ENCODE measurements at places on chromosomes 7 and 10.

- DNase-seq = no peak
These were observed 737 bp upstream of the NUB1 start for GRCh38 chr7:151340794-151341356.

DNA sequence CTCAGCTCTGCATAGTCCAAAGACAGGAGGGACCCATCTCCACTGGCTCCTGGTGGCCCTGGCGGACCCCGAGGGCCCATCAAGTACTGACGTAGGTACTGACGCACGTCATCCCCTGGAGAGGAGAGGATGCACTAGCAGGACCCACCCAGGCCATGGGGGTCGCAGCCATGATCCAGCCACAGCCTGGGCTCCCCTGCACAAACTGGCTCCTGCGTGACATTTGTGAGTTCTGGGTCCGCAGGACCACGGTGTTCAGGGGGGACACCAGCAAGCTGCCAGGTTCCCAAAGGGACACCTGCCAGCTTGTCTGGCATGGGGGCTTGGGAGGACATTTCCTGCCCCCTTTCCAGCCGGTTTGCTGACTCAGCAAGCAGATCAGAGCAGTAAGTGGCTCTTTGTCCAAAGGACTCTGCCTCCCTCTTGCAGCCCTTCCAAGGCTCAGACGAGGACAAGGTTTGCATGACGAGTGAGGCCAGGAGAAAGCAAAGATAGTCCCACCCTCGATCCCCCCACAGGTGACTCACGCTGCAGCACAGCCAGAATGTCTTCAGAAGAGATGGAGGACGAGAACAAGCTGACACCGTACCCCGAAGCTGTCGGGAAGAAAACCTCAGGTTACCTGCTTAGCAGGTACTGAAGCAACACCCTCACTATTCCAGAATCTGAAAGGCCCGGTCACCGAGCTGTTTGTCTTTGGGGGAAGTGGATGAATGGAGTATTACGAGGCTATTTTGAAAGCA lies 49.0 kb downstream of the COL17A1 start:
- no peak for DNase-seq

- no peak for DNase-seq
These were observed 458.1 kb downstream of the HTR7 start for GRCh38 chr10:90399782-90400181.

DNA sequence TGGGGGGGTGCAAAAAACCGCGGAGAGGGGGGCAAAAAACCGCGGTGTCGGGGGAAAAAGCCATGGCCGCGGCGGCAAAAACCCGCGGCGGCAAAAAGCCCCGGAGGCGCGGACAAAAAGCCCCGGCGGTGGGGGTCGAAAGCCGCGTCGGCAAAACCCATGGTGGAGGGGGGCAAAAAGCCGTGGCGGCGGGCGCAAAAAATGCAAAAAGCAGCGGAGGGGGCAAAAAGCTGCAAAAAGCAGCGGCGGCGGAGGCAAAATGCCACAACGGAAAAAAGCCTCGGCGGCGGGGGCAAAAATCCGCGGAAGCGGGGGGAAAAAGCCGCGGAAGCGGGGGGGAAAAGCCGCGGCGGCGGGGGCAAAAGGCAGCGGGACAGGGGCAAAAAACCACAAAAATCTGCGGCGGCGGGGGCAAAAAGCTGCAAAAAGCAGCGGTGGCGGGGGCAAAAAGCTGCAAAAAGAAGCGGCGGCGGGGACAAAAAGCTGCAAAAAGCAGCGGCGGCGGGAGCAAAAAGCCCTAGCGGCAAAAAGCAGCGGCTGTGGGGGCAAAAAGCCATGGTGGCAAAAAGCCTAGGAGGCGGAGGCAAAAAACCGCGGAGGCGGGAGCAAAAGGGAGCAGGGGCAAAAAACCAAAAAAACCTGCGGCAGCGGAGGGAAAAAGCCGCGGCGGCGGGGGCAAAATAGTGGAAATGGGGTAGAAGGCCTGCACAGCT lies 418.9 kb downstream of the ZNF716 start:
- DNase-seq = no peak
